ENCODE measurements at places on chromosomes 7 and 10. TPM values are rescaled to one million over a fixed set of nuclear protein-coding genes. Genes with fewer than 3 reads are reported as not detected.
A peak's percentile ranks its signal among the peaks of the same experiment; 100 is the strongest.

DYDC2 gene
- not detected for total RNA-seq

FAM25C gene
- not detected for total RNA-seq

ZNF12 gene
- 14.2 TPM for total RNA-seq

VCL gene
- total RNA-seq, result 227 TPM

SOSTDC1 gene
- total RNA-seq, result 0.85 TPM

VSTM4 gene
- total RNA-seq, result 21.1 TPM

GRCh38 chr7:123199883-123200282, at the start of gene SLC13A1:
Gene SLC13A1 (minus strand): TSS chr7:123199969. CDS start chr7:123199946, 23 bp downstream.
- H3K4me1 ChIP-seq, result peaks cover 9% of the 10 kb centered on the region
- no peaks in the 10 kb centered on the region for H3K36me3 ChIP-seq
- no peaks in the 10 kb centered on the region for H3K27me3 ChIP-seq
- DNase-seq, result no peak

GRCh38 chr7:69411466-69411865, 186.8 kb upstream of the AUTS2 start:
- no peaks in the 10 kb centered on the region for H3K36me3 ChIP-seq
- DNase-seq, result no peak
- H3K27me3 ChIP-seq, result no peaks in the 10 kb centered on the region
- H3K4me1 ChIP-seq, result peaks cover 6% of the 10 kb centered on the region

DNA sequence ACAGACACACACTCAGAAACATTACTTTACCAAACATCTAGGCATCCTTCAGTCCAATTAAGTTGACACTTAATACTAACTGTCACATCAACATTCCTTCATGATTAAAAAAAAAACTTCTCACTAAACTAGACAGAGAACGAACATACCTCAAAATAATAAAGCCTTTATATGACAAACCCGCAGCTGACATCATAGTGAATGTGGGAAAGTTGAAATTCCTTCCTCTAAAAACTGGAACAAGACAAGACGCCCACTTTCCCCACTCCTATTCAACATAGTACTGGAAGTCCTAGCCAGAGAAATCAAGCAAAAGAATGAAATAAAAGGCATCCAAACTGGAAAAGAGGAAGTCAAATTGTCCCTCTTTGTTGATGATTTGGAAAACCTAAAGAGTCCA, 96.9 kb upstream of the PPP1R9A start:
- no peak for DNase-seq
- H3K4me1 ChIP-seq, result no peaks in the 10 kb centered on the region
- H3K27ac ChIP-seq, result no peak overlapping the region
- H3K36me3 ChIP-seq, result no peaks in the 10 kb centered on the region
- no peaks in the 10 kb centered on the region for H3K27me3 ChIP-seq

DNA sequence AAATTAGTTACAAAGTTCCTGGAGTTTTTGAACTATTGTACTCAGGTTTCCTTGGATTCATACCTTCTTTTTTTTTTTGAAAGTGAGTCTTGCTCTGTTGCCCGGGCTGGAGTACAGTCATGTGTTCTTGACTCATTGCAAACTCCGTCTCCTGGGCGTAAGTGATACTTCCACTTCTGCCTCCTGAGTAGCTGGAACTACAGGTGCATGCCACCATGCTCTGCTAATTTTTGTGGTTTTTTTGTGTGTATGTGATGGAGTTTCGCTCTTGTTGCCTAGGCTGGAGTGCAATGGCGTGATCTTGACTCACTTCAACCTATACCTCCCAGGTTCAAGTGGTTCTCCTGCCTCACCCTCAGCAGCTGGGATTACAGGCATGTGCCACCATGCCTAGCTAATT, 22.3 kb downstream of the MCM10 start:
- no peak overlapping the region for H3K4me3 ChIP-seq
- H3K36me3 ChIP-seq, result no peaks in the 10 kb centered on the region
- H3K27ac ChIP-seq, result no peak overlapping the region
- no peak for DNase-seq
- no peaks in the 10 kb centered on the region for H3K4me1 ChIP-seq
- no peaks in the 10 kb centered on the region for H3K27me3 ChIP-seq

GRCh38 chr7:21469894-21470293, 42.0 kb downstream of the SP4 start:
- no peak for DNase-seq
- H3K27ac ChIP-seq, result no peak overlapping the region
- H3K36me3 ChIP-seq, result no peaks in the 10 kb centered on the region
- H3K27me3 ChIP-seq, result no peaks in the 10 kb centered on the region
- H3K4me1 ChIP-seq, result no peaks in the 10 kb centered on the region

DNA sequence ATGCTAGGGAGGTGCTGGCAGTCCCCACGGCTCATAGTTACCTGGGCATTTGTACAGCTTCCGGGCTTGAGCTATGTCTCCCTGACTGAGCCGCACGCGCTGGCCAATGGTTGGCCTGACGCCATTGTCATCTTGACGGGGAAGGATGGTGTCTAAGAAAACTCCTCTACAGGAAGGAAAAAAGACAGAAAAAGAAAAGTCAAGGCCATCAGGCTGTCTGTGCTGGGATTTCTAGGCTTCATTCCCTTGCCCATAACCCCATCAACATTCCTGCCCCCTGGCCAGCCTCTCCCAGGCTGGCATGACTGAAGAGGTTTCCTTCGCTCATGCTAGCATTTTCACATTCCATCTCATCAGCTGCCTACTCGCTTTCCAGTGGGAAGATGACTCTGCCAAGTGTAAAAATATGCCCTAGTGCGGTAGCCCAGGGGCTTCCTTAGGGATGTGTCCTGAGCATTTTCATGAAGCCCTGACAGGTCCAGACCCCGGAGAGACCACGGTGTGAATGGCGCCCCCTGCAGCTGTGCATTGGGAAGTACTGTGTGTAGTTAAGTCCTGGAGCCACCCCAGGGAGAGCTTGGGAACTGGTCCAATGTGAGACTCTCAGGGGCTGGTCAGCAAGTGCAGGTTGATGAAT, 54.5 kb upstream of the OPALIN start:
- DNase-seq, result no peak
- H3K4me1 ChIP-seq, result peaks cover 62% of the 10 kb centered on the region
- H3K27me3 ChIP-seq, result peaks cover 14% of the 10 kb centered on the region
- no peak overlapping the region for H3K4me3 ChIP-seq
- peak overlapping the region; percentile 77 for H3K27ac ChIP-seq

- H3K4me1 ChIP-seq, result peaks cover 37% of the 10 kb centered on the region
- H3K27me3 ChIP-seq, result no peaks in the 10 kb centered on the region
- H3K27ac ChIP-seq, result no peak overlapping the region
- H3K36me3 ChIP-seq, result no peaks in the 10 kb centered on the region
Observed at GRCh38 chr10:89468191-89468965, 54.0 kb downstream of the IFIT5 start.
